ENCODE measurements at places on chromosomes 13 and 19. TPM values are rescaled to one million over a fixed set of nuclear protein-coding genes. Genes with fewer than 3 reads are reported as not detected.

DNA sequence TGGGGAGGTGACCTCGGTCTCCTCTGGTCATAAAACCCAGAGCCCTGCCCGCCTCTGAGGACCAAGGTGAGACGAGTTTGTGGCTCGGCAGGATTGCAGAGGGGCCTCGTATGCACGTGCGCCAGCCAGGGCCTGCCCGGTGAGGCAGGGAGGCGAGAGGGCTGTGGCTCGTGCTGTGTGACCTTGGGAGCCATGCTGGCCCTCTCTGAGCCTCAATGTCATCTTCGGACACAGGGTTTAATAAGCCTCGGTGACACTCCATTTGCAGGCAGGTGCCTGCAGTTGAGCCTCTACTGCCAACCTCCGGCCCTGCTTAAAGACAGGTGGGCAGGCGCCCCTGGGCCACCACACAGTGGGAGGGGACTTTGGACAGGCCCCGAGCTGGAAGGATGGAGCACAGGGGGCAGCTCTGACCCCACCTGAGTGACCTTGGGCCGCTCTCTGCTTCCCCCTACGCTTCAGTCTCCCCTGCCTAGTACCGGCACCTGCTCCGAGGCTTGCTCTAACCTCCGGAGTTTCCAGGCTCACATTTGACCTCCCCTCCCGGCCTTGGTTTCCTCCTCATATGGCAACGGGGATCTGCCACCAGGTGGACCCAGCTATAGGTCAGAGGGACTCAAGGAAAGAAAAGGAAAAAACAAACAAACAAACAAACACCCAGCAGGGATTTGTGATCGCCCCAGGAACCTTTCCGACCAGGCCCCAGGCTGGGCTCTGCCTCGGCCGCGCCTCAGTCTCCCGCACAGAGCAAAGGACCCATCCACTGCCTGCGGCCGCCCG is 3.1 kb downstream of the ZBTB7A start:
- H3K36me3 ChIP-seq: no peaks in the 10 kb centered on the region
- H3K27ac ChIP-seq: peak overlapping the region; percentile 94
- peaks cover 54% of the 10 kb centered on the region for H3K4me1 ChIP-seq
- H3K4me3 ChIP-seq: peak overlapping the region; percentile 88

GRCh38 chr13:51130348-51130747 is 19.3 kb upstream of the C13orf42 start:
- no peak for DNase-seq
- no peaks in the 10 kb centered on the region for H3K4me1 ChIP-seq
- no peaks in the 10 kb centered on the region for H3K27me3 ChIP-seq
- no peak overlapping the region for H3K27ac ChIP-seq

DNA sequence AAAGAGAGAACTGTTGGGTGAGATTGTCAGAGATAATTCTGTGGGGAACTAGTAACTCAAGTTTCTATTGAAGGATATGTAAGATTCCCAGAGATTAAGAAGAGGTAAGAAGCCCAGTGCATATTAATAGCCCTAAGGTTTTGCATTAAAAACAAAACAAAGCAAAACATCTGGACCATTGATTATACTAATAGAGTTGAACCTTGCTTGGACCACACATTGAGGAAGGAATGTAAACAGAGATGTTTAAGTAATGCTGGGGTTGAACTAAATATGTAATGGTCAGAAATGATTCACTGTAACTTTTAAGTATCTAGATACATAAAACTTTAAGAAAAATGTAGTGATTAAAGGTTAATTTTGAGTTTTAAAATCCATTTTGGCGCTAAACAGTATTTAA is 1770.0 kb downstream of the PCDH9 start:
- no peak for DNase-seq
- no peaks in the 10 kb centered on the region for H3K27me3 ChIP-seq
- H3K36me3 ChIP-seq: no peaks in the 10 kb centered on the region

DNA sequence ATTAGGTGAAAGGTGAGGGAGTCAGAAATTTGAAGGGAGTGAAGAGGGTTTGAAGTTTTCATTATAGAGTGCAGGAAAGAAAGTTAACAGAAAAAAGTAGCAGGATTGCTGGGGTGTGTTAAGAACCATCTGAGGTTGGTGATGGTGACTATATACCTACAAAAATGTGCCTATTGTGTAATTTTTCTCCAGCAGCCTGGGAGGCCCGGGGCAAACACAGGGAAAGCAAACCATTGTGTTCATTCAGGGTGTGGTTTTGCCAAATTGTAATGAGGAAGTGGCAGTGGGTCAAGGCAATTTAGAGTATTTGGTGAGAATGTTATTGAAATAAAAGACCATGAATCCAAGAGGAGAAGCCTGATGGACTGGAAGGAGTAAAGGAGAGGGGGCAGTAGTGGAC is 8.2 kb upstream of the SUCLA2 start:
- no peak overlapping the region for H3K27ac ChIP-seq
- H3K4me3 ChIP-seq: no peak overlapping the region
- H3K27me3 ChIP-seq: no peaks in the 10 kb centered on the region
- H3K36me3 ChIP-seq: no peaks in the 10 kb centered on the region

GRCh38 chr13:79654520-79654919 is 173.6 kb downstream of the NDFIP2 start:
- no peak overlapping the region for H3K4me3 ChIP-seq
- DNase-seq: no peak
- H3K36me3 ChIP-seq: no peaks in the 10 kb centered on the region
- H3K27ac ChIP-seq: no peak overlapping the region
- H3K4me1 ChIP-seq: no peaks in the 10 kb centered on the region

DNA sequence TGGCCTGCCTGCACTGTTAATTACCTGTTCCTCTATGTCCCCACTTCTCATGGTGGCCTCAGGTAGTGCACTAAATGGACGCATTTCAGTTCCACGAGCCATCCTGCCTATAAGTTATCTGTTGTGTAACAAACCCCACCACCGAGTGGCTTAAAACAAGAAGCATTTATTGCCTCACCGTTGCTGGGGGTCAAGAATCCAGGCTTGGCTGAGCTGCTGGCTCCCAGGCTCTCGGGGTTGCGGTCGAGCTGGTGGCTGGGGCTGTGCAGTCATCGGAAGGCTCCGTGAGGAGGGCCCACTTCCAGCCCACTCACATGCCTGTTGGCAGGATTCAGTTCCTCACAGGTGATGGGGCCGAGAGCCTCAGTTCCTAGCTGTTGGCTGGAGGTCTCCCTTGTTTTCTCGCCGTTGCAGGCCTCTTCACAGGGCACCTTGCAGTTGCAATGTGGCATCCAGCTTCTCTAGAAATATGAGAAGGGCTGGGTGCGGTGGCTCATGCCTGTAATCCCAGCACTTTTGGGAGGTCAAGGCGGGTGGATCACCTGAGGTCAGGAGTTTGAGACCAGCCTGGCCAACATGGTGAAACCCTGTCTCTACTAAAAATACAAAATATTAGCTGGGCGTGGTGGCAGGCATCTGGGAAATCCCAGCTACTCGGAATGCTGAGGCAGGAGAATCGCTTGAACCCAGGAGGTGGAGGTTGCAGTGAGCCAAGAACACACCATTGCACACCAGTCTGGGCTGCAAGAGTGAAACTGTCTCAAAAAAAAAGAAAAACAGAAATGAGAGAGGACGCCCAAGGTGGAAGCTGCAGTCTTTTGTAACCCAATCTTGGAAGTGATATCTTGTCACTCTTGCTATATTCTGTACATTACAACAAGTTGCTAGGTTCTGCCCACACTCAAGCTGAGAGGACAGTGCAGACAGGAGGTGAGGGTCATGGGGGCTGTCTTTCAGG is 6.5 kb upstream of the PTOV1 start:
- no peaks in the 10 kb centered on the region for H3K4me1 ChIP-seq
- DNase-seq: no peak
- peaks cover 13% of the 10 kb centered on the region for H3K36me3 ChIP-seq
- H3K4me3 ChIP-seq: no peak overlapping the region
- H3K27me3 ChIP-seq: no peaks in the 10 kb centered on the region

DNA sequence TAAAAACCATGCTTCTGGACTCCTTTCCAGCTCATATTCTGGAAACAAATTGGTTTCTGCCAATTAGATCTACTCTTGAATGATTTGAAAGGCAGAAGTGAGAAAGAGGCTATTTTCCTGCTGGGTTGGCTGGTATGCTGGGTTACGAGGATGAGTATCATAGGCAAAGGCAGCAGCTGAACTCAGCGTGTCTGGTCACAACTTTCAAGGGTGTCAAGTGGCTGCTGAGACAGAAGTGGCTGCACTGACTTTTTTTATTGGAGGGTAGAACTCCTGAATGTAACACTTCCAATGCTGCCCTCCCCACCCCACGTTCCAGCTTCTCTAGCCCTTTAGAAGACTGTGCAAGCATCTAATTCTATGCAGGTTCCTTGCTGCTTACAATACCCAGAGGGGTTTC is 8.3 kb upstream of the DZIP1 start:
- DNase-seq: no peak
- H3K4me3 ChIP-seq: no peak overlapping the region
- H3K27me3 ChIP-seq: no peaks in the 10 kb centered on the region
- no peaks in the 10 kb centered on the region for H3K4me1 ChIP-seq
- no peaks in the 10 kb centered on the region for H3K36me3 ChIP-seq

DNA sequence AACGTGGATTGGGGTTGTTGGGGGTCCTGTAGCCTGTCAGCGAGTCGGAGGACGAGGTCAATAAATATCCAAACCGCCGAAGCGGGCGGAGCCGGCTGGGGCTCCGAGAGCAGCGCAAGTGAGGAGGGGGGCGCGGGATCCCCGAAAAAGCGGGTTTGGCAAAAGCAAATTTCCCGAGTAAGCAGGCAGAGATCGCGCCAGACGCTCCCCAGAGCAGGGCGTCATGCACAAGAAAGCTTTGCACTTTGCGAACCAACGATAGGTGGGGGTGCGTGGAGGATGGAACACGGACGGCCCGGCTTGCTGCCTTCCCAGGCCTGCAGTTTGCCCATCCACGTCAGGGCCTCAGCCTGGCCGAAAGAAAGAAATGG is 754 bp upstream of the SIX5 start:
- no peaks in the 10 kb centered on the region for H3K27me3 ChIP-seq
- DNase-seq: no peak
- peak overlapping the region; percentile 81 for H3K27ac ChIP-seq
- peak overlapping the region; percentile 84 for H3K4me3 ChIP-seq

DNA sequence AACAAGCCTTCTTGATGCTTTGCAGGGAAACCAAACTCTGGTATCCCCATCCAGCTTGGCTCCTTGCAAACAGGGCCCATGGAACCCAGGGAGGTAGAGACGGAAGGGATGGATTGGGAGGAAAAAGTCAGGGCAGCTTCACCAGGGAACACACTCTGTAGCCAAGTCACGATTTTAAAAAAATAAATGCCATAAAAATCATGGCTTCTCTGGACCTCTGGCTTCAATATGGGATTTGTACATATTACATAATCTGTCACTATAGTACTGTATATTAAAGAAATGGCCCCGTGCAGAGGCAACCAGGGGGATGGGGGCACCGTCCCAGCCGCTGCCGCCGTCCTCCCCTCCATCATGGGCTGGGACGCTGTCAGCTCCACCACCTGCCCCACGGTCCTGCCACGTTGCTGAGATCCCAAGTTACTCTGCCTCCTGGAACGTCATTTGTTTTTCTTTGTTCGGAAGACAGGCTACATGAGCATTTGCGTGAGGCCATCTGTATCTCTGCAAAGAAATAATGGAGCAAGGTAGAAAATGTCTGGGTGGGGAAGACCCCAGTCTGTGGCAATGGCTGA is 313.3 kb downstream of the ZNF536 start:
- H3K4me1 ChIP-seq: no peaks in the 10 kb centered on the region
- DNase-seq: no peak
- H3K4me3 ChIP-seq: no peak overlapping the region
- H3K27me3 ChIP-seq: no peaks in the 10 kb centered on the region

- no peaks in the 10 kb centered on the region for H3K27me3 ChIP-seq
- H3K4me3 ChIP-seq: no peak overlapping the region
- no peaks in the 10 kb centered on the region for H3K36me3 ChIP-seq
- H3K4me1 ChIP-seq: no peaks in the 10 kb centered on the region
Observed at GRCh38 chr13:77836423-77836822, 82.2 kb downstream of the EDNRB start.

Gene SRRM5
- 0.32 TPM for total RNA-seq

Gene SCAMP4
- 322 TPM for total RNA-seq

Gene FAM124A
- 22.4 TPM for total RNA-seq

Gene CD209
- 12.6 TPM for total RNA-seq

Gene C13orf42
- total RNA-seq: not detected

Gene CNN2
- 79.1 TPM for total RNA-seq

Measured in ascending aorta (tissue), 2 donors.